D341Med (cell line): ENCODE measurements at places on chromosomes 6 and 20.

GRCh38 chr6:6362056-6362840, 41.8 kb upstream of the F13A1 start:
- no peak for DNase-seq

- DNase-seq: no peak
Observed at GRCh38 chr20:38186788-38187221, 21.7 kb upstream of the TGM2 start.

- DNase-seq: no peak
Observed at GRCh38 chr6:68108233-68108835, 526.7 kb upstream of the ADGRB3 start.

- DNase-seq: no peak
Observed at GRCh38 chr6:98124171-98124570, 710.2 kb upstream of the POU3F2 start.

- no peak for DNase-seq
Observed at GRCh38 chr6:166410426-166410935, 27.7 kb upstream of the MPC1 start.

- DNase-seq: no peak
Observed at GRCh38 chr20:57548177-57549058, 12.5 kb upstream of the PCK1 start.

DNA sequence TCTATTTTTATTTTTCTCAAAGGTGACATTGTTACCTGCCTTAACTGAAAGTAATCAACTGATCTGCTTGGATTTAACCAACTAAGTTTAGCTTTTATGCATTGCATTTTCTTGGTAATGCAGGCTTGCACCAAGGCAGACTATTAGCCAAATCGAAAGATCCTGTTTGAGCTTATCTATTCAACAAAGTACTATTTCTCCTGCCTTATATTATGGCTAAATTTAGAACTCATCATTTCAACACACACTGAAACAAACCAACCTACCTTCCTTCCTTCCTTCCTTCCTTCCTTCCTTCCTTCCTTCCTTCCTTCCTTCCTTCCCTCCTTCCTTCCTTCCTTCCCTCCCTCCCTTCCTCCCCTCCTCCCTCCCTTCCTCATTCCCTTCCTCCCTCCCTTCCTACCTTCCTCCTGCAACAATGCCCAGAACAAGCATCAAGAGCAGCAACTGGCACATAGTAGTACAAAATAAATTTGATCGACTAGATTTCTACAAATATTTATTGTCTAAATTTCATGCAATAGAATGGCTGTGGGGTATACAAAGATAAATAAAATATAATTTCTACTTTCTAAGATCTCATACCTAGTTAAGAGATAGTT, 17.0 kb upstream of the RNF182 start:
- no peak for DNase-seq

GRCh38 chr6:10901770-10902169, 14.9 kb downstream of the SYCP2L start:
- DNase-seq: no peak

DNA sequence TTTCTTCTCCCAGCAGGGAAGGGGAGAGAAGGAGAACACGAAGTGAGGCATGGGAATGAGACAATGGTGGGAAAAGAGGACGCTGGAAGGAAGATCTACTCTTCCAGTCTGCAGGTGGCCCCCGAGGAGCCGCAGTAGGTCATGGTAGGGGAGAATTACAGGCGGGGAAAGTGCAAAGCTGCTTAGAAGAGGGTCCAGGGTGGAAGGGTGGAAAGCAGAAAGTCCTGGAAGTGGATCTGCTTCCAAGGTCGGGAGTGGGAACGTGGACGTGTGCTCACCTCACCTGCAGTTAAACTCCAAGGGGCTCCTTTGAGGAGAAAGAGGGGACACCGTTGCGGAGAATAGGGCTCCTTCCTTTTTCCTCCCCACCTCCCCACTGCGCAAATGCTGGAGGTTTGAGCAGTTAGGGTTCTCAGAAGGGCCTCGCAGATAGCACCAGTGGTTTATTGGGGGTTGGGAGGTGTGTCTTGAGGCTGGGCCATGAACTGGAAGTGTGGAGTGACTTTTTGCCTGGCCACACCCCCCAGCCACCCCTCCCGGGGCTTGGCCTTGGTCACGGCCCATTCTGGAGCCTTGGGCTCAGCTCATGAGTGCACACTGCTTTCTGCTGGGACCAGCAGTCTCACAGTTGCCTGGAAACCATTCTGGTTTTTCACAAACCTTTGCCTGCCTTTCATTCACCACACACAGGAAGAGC, 100.4 kb upstream of the MLN start:
- DNase-seq: no peak

DNA sequence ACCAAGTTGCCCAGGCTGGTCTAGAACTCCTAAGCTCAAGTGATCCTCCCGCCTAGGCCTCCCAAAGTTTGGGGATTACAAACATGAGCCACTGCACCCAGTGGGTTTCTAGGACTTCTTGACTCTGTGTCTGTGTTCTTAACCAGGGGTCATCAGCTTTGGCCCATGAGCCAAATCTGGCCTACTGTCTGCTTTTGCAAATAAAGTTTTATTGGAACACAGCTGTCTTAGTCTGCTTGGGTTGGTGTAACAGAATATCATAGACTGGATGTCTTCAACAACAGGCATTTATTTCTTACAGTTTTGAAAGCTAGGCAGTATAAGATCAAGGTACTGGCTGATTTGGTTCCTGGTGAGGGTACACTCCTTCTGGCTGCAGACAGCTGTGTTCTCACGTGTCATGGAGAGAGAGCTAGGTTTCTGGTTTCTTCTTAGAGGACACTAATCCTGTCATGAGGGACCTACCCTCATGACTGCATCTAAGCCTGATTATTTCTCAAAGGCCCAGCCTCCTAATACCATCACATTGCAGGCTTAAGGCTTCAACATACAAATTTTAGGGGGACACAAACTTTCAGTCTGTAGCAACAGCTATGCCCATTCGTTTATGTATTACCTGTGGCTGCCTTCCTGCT, 23.3 kb downstream of the ARFGEF2 start:
- DNase-seq: peak; percentile 63

- no peak for DNase-seq
Observed at GRCh38 chr6:11224966-11225463, 7.5 kb downstream of the NEDD9 start.

DNA sequence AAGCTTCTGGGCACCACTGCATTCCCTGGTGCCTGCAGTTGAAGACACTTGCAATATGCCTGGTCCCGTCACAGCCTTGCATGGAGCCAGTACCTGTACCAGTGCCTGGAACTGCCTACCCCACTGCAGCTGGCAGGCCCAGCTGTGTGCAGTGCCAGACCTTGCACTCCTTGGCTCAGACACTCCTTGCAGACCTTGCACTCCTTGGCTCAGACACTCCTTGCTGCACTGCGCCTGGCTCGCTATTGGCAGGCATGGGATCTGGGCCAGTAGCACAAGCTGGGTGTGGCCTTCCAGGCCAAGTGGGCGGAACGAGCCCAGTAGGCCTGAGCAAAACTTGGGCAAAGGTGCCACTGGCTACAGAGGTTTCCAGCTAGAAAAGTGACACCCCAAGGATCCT, 1189.1 kb downstream of the GRIK2 start:
- DNase-seq: no peak

DNA sequence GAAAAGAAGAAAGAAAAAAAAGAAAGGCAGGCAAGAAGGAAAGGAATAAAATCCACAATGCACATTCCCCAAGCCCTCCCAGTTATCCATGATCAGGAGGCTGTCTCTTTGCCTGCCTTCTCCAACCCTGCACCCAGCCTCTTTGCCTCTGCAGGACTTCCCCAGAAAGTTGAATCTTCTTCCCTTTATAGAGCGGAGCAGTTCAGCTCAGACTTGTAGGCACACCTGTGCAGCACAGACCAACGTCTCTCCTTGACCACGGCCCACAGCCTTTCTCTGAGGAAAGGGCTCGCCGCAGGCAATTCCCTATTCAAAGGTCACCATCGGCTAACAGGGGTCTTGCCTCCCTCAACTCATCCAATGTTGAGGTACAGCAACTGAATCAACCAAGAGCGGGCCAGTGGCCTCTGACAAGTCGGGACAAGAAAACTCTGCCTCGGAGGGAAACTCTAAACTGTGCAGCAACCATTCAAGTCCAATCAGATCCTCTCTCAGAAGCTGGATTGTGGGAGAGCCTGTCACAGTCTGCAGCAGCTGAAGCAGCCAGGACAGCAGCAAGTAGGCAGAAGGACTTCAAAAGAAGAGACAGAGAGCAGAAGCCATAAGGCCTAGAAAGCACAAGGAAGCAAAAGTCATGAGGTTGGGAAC, 529.2 kb upstream of the JARID2 start:
- DNase-seq: no peak

DNA sequence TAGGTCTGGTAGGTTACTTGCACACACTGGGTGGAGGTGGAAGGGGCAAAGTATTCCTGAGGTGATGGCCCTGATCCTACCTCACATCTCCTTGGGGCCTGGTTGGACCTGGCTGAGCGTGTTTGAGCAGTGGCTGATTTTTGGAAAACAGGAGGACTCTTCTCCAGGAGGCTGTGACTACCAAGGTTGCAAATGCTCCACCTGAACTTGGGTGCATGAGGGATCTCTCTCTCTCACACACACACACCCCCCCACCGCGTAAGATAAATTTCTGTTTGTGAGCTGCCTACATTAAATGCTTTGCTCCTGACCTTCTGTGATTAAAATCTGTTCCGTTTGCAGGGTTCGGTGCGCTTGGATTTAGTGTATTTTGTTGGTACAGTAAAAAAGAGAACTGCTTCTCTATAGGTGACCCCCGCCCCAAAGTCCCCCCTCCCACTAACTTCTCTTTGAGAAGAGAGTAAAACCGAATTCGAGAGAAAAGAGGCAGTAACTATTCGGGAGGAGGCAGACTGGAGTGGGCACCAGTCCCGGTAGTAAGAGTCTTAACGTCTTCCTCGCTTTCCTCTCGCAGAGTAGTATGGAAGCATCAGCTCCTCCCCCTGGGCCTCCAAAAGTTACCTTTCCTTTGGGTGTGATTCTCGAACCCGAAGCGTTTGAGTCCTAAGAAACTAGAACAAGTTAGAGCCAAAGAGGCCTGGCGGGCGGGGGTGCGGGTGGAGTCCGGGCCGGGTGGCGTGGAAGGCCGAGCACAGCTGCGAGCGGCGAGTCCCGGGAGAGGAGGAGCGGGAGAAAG, 585 bp upstream of the DSE start:
- no peak for DNase-seq

DNA sequence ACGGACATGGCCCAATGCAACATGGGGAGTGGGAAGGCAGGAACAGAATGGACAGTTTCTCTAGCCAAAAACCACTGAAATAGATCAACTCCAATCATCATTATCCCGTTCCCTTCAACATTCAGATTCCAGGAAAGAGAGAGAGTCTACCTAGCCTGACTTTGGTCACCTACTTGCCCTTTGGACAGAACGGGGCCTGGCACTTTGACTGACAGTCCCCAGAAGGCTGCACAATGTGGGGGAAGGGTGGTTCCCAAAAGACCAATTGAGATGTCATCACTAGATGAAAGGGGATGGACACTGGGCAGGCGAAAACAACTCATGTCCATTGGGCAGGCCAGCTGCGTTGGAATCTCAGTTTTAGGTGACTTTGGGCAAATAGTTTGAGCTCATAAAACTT, 15.0 kb upstream of the KIF16B start:
- DNase-seq: no peak

DNA sequence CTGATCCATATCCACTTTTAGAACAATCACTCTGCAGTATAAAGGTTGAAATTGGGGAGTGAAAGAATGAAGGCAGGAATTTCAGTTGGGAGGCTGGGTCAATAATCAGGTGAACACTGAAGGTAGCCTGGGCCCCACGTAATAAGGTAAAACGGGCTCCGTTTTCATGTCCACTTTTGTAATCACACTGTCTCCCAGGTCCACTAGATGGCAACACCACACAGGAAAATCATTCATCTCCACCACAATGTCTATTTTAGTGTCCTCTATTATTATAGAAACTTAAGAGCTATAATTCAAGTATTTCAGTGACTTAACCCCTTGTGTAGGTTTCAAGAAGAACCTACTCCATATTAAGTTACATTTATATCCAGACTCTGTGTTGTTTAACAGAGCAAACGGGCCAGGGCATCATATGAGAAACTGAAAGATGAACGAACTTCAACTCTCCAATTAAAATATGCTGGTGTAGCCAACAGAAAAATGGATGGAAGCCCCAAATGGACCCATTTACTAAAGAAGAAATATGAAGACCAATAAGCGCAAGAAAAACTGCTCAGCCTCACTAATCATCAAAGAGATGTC, 45.9 kb upstream of the MC3R start:
- no peak for DNase-seq

DNA sequence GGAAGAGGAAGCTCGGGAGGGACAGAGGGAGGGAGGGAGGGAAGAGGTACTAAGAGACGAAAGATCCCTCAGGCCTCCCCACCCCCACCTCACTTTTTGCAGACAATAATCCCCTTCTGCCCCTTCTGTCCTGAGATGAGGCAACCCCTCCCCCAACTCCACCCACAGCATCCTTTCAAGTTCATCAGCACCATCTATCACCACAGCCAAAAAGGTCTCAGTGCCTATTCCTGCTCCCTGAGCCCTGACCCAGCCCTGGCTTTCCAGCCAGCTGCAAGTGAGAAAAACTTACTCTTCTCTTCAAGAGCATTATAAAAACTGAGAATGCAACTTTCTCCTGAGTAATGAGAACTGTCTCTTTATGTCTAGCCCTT, 133.2 kb upstream of the LRFN2 start:
- DNase-seq: no peak
